ENCODE measurements at places on chromosomes 3 and 15.

GRCh38 chr3:158005391-158006100 lies 100.7 kb downstream of the SHOX2 start:
- no peak for DNase-seq

- DNase-seq: no peak
Measured at GRCh38 chr3:127701280-127701911, 28.6 kb downstream of the ABTB1 start.

DNA sequence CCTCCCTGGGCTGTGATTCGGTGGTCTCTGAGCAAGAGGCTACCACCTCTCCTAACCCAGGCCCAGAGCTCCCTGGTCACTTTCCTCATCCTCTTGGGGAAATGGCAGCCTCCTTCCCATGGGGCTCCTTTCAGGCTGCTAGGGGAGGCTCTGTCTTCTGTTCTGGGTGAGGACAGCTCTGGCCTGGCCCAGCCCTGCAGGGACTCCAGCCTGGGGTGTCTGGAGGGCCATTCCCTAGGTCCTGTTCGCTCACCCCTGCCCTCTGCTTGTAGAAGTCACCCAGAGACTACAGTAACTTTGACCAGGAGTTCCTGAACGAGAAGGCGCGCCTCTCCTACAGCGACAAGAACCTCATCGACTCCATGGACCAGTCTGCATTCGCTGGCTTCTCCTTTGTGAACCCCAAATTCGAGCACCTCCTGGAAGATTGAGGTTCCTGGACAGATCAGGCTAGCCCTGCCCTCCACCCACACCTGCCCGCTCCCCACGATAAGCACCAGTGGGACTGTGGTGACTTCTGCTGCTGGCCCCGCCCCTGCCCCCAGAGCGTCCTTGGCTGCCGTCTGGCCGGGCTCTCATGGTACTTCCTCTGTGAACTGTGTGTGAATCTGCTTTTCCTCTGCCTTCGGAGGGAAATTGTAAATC lies 30.9 kb downstream of the PRKCD start:
- no peak for DNase-seq

DNA sequence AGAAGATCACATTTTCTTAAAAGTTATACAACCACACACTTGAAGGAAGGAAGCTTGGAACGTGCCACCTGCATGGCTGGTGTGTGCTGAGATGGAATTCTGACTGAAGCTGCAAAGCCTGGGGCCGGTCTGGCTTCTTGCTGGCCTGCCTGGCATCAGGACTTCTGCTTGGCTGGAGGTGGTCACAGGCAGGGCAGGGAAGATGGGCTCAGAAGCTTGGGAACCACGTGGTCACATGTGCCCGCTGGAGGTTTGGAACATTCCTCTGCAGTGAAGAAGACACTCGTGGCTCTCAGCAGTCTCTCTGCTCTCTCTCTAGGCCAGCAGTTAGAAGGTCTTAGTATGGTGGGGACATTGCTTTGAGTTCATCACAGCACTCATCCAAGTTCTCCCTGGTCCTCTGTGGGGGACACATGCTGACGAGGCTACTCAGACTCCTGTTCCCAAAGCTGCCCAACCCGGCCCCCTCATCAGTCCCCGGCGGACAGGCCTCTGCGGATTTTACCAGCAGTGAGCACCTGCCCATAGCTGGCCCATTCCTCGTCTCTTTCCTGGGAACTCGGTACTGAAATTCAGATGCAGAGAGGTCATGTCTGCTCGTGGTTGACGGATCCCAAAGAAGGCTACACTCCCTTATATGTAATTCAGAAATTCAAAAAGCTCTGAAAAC lies 229.0 kb downstream of the ADAMTS17 start:
- no peak for DNase-seq

DNA sequence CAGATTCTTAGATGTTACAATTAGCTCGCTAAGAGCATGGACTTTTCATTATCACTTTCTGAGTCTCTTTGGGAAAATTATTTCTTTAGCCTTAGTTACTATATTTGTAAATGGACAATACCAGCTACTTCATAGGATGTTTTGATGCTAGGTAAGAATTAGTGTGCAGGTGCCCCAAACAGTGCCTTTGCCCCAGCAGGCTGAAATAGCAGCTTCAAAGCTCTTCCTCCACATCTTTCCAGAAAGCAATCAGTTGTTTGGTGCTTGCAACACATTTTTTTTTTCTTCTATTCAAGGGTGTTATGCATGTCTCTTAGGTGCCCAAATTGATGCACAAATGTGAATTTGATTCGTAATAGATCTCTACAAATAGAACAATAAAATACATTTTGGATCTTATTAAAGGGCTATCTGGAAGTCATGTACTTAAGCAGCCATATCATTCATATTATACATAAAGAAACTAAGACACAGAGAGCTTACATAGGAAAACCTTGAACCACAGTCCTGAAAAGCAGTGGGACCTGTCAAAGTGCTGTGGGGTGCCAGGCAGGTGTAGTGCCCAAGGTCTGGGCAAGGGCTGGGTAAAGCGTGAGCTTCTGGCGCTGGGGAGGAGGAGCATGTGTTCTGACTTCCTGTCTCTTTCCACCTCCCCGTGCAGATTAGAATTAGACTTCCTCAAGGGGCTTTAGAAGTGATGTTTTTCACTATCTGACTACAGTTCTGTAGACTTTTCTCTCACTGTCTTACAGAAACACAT lies 62.9 kb downstream of the FNDC3B start:
- no peak for DNase-seq

- DNase-seq: no peak
Measured at GRCh38 chr3:182912474-182912873, 67.9 kb downstream of the DCUN1D1 start.

GRCh38 chr15:25807063-25807462 lies 56.1 kb downstream of the ATP10A start:
- no peak for DNase-seq

GRCh38 chr3:169041677-169042171 lies 621.8 kb downstream of the MECOM start:
- DNase-seq: no peak

DNA sequence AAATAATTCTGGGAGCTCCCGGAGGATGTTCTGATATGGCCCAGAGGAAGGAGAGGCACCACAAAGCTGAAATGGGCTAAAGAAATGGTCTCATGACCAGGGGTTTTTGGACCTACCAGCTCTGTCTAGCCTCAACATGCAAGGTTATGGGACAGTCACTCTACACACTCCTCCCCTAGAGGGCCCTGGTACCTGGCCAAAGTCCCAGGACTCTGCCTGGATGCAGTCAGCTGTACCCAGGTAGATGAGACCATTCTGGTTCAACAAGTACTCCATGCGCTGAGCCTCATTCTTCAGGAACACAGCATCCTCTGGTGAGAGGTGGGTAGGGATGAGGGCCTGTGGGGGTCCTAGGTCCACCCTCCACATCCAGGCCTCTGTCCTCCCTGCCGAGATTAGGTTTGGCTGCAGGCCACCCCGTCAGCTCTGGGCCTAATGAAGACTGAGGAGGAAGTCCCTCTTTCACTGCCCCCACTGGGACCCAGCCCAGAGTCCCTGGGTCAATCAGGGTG lies 9.5 kb downstream of the EPB42 start:
- no peak for DNase-seq

GRCh38 chr3:71095511-71096291 lies 487.8 kb downstream of the FOXP1 start:
- DNase-seq: no peak

DNA sequence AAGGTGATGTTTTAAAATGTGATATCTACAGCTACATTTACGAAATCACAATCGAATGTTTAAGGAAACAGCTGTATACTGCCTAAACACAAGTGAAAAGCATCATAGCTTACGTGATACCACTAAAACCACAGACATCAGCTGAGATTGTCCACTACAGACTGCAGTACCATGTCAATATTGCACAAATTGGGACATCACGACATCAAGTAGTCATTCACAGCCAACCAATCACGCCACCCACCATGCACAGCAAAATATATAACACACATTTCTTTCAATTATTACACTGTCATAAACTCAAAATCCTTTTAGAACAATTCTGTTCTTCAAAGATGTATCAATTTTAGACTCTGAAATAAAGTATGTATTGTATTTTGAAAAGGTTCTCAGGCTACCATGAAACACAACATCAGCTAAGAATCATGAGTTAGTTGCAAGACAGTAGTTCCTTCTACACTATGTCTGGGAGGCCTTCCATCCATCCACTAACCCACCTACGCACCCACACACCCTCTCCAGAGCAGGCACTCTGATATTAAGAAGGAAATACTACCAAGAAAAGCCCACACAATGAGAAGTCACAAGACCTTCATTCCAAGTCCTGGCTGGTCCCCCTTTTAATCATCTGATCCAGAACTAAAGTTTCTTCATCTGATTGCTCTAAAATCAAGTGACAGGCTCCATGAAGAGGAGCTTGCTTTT lies 3.1 kb downstream of the DMXL2 start:
- DNase-seq: no peak

DNA sequence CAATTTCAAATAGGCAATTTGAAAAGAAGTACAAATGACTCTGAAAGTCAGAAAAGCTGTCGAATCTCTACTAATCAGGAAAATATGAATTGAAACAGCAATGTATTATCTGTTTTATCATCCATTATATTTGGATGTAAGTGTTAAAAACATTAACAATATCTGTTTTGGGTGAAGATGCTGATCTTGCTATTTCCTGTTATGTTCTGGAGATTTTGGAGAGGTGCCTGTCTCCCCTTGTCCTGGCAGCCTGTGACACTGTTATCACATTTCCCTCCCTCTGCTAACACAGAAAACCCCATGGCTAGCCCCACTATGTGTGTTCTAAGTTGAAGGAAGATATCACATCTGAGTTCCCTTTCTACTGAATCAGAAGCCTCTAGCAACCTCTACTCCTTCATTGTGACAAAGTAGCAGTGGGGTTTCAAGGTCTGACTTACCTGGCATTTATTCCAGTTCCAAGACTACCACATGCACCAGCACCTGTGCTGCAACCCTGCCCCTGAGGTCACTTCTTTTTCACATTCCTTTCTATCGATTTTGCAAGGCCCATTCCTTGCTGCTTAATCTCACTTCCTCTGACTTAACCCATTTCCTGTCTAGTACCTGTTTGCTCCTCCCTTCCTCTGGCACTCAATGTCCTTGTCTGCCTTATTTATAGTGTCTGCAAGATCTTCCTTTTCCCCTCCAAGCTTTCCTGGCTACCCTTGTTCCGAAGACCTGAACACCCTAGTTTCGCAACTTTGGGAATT lies 95.5 kb upstream of the COL8A1 start:
- no peak for DNase-seq

- no peak for DNase-seq
Measured at GRCh38 chr3:105752791-105753415, 115.9 kb downstream of the CBLB start.

DNA sequence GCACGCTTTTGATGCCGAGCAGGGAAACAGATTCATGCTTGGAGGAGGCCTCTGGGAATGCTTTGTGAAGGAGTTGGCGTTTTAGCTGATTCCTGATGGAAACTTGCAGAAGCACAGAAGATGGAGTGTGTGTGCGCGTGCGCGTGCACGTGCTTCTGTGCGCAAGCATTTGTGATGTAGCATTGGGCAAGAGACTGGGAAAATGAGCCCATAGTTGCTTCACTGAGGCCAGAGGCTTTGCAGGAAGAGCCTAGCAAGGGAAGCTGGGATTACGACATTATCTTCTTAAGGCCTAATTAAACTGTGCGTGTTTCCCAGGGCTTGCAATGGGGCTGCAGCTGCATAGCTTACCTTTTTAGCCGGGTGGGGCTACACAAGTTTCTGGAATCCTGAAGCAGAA lies 18.1 kb upstream of the AGBL1 start:
- no peak for DNase-seq

DNA sequence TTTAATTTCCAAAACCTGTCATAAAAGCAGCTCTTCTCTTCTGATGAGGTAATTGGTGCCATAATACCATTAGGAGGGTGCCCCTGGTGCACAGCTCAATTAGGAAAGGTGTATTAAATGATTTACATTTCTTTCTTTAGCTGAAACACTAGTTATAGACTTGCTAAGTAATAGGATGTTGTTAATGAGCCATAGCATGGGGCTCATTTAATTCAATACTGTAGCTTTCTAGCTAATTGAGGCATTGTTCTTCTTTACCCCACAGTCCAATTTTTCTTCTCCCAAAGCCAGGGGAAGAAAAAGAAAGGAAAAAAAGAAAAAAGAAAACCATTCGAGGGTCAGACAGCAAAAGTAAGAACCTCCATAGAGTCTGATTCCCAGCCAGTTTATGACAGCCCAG lies 164.0 kb upstream of the HES1 start:
- no peak for DNase-seq

DNA sequence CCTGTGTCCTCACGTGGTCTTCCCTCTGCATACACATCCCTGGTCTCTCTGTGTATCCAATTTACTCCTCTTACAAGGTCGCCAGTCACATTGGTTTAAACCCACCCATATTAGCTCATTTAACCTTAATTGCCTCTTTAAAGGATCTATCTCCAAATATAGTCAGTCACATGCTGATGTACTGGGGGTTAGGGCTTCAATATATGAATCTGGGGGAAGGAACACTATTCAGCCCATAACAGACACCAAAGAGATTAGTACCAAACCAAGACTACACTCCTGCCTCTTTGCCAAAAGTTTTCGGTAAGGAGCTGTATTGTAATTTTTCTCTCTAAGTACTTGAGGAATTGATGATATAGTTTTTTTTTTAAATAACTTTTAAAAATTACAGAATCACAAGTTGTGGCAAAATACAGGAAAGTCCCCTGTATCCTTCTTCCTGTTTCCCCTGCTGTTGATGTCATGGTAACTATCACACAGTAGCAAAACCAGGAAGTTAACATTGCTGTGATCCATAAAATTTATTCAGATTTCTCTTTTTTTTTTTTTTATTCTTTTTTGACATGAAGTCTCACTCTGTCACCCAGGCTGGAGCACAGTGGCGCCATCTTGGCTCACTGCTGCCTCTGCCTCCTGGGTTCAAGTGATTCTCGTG lies 67.8 kb downstream of the SLCO3A1 start:
- DNase-seq: no peak

- peak; percentile 2 for DNase-seq
Measured at GRCh38 chr3:72597756-72598195, 250.5 kb downstream of the SHQ1 start.

DNA sequence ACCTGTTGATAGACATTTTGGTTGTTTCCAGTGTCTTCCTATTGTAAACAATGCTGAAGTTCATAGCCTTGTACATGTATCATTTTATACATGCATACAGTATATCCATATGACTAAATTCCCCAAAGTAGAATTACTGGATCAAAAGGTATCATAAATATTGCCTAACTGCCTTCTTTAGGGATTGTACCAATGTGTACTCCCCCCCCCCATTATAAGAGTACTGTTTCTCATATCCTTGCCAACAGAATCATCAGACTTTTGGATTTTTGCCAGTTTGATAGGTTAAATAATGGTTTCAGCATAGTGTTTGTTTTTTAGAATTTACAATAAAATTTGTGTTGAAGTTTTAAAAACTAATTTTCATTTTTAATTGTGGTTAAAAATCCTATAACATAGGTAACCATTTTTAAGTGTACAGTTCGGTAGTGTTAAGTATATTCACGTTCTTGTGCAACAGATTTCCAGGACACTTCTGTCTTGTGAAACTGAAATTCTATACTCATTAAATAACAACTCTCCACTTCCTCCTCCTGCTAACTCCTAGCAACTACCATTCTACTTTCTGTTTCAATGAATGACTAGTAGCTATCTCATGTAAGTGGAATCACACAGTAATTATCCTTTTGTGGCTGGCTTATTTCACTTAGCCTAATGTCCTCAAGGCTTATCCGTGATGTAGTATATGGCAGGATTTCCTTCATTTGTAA lies 30.8 kb upstream of the MAP3K13 start:
- peak; percentile 87 for DNase-seq
